Mesangial cell (primary cell): ENCODE measurements at places on chromosomes 16 and 17. TPM values are rescaled to one million over a fixed set of nuclear protein-coding genes. Genes with fewer than 3 reads are reported as not detected.

The CORO6 gene
- 1.3 and 4.8 TPM in 2 replicates for total RNA-seq

The RPAIN gene
- total RNA-seq: 19.6 and 24.3 TPM in 2 replicates

The GRAP gene
- total RNA-seq: 0.25 and 1.1 TPM in 2 replicates

The TBC1D3B gene
- 1.8 TPM in 1 of 2 replicates, not detected in the other for total RNA-seq

The CA4 gene
- total RNA-seq: 0.25 TPM in 1 of 2 replicates, not detected in the other

The TBC1D3L gene
- total RNA-seq: 3.9 TPM in 1 of 2 replicates, not detected in the other

The AURKB gene
- total RNA-seq: 6.2 and 163 TPM in 2 replicates

The FBXO39 gene
- not detected in 2 replicates for total RNA-seq

The SLFN12L gene
- not detected in 2 replicates for total RNA-seq
